ENCODE measurements at places on chromosomes 11 and 22.

GRCh38 chr22:38874529-38875222, 2.7 kb upstream of the CBX6 start:
- DNase-seq = no peak

DNA sequence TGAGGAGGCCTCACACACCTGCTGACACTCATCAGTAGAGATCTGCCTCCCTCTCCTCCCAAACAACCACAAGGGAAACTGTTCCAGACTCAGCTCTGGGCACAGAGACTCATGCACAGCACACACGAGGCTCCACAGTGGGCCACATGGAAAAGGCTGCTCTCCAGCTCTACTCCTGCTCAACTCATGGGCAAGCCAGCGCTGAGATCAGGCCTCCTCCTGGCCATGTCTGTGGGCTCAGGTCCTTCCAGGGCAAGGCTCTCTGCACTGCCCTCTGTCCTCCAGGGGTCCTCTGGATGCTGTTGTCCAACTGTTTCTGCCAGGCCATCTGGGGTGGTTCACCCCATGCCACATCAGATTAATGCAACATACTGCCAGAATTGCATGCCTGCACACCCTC, 46.0 kb downstream of the PLEKHA7 start:
- no peak for DNase-seq

DNA sequence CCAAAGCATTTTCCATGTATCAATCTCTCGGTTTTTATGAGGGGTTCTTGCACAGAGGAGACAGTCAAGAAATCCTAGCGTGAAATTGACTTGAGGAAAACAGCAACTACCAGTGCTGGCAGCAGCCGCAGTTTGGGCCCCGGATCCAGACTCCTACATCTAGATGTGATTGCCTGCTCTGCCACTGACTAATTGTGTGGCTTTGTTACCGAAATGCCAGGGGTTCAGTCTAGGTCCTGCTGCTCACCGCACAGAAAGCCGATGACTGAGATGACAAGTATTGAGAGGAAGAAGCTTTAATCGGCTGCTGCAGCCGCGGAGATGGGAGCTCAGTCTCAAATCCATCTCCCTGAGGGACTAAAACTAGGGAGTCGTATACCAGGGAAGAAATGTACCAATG, 8.2 kb upstream of the GLB1L3 start:
- DNase-seq = no peak

- DNase-seq = no peak
Observed at GRCh38 chr22:24117942-24118341, 63.3 kb upstream of the SUSD2 start.

- DNase-seq = no peak
Observed at GRCh38 chr11:24514219-24514594, 17.4 kb downstream of the LUZP2 start.

DNA sequence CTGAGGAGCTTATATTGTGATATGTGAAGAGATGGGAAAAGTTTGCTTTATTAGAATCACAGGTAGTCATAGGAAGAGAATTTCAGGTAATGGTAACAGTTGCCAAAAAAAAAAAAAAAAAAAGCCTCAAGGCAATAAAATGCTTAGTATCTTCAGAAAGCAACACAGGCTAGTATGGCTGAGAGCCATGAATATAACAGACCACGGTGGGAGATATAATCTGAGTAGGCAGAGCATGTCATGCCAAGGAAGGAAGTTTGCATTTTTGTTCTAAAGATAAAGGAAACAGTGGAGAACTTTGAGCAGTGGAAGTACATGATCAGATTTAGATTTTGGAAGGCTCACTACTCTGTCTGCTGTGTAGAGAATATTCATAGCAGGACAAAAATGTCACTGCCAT, 211.4 kb downstream of the ETS1 start:
- DNase-seq = no peak

DNA sequence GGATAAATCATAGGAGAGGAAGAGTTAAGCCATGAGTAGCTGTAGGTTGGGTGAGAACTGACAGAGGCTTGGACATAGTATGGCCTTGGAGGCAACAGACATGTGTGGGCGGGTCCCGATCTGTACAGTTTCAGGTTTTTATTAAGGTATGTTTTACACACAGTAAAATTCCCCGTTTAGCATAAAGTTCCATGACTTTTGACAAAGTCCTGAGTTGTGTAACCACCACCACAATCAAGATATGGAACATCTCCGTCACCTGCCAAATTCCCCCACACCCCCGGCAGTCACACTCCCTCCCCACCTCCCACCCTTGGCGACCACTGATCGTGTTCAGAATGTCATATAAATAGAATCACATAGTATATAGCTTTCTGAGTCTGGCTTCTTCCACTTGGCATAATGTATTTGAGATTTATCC, 68.1 kb downstream of the GRIK4 start:
- DNase-seq = no peak

Data from stimulated activated CD4-positive, alpha-beta T cell treated with anti-CD3 and anti-CD28 coated beads, Interleukin-2, amount 100 ng/mL, for 4 hours (primary cell).